ENCODE measurements at places on chromosomes 3 and 15.

DNA sequence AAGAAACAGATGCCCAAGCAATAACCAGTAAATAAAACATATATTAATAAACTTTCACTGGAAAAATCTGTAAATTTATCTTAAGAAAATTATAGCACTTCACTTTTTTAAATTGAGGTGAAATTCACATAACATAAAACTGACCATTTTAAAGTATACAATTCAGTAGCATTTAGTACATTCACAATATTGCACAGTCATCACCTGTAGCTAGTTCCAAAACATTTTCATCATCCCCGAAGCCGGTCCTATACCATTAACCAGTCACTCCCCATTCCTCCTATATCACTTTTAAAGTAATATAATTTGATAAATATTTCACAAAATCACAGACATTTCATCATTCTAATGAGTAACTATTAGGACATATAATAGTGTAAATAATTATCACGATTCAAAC is 8.0 kb upstream of the LRRIQ4 start:
- no peak for DNase-seq

DNA sequence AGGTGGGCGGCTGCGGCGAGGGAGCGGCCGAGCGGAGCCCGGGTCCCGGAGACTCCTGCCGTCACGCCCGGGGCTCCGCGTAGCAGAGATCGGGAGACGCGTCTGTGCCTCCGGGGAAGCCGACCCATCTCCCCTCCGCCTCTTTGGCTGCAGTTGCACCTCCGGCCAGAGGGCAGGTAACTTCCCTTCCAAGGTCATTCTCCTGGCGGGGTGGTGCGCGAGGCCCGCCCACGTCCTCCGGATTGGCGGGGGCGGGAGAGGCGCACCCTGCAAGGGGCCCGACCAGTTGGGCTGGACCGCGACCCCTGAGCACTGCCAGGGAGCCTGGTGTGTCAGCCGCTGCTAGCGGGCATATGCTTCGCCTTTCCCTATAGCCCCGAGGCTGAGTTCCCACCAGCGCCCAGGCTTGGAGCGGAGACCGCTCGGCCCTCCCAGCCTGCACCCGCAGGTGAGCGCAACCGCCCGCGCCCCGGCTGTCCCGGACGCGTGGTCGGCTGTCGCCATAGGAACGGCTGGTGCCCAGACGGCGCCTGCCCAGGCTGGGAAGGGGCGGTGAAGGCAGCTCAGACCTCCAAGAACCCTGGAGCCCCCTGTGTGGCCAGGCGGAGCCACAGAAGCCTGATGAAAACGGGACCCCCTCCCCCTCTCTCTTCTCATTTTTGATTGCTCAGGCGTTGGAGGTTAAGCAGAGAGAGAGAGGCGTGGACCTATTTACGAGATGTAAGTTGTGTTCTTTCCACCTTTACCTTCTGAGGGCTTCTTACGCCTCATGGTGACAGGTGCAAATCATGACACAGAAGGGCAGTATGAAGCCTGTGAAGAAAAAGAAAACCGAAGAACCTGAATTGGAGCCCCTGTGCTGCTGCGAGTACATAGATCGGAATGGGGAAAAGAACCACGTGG is 453 bp downstream of the ZDHHC23 start:
- DNase-seq = no peak

DNA sequence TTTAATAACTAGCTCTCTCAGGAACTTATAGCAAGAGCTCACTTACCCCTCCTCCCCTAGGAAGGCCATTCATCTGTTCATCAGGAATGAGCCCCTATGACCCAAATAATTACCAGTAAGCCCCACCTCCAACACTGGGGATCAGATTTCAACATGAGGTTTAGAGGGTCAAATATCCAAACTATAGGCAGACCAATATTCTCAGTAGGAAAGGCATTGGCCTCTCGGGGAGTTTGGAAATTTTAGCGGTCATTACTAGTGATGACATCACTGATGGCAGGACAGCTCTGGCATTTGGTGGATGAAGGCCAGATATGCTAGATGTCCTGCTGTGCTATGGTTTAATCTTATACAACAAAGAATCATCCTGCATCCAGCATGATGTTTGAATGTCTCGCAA is 15.2 kb upstream of the CD47 start:
- no peak for DNase-seq

- no peak for DNase-seq
Observed at GRCh38 chr15:78390826-78391225, 47.2 kb upstream of the IREB2 start.

- DNase-seq = no peak
Observed at GRCh38 chr3:84444726-84445521, 513.9 kb upstream of the CADM2 start.

DNA sequence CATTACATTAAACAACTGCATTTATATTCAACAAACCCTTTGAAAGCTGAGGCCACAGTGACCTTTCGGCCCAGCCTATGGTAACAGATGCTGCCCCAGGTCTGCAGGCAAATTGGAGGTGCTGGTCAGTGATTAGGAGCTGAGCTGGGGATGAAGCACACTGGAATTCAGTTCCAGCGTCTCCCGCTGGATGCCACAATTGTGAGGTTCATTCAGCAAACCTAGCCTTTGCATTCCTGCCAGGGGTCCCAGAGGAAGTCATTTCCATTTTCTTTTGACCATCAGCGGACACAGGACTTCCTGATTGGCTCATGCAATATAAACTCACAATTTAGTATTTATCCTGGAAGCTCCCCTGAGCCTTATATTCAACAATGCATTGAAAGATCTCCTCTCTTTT is 89.5 kb downstream of the IL20RB start:
- no peak for DNase-seq

DNA sequence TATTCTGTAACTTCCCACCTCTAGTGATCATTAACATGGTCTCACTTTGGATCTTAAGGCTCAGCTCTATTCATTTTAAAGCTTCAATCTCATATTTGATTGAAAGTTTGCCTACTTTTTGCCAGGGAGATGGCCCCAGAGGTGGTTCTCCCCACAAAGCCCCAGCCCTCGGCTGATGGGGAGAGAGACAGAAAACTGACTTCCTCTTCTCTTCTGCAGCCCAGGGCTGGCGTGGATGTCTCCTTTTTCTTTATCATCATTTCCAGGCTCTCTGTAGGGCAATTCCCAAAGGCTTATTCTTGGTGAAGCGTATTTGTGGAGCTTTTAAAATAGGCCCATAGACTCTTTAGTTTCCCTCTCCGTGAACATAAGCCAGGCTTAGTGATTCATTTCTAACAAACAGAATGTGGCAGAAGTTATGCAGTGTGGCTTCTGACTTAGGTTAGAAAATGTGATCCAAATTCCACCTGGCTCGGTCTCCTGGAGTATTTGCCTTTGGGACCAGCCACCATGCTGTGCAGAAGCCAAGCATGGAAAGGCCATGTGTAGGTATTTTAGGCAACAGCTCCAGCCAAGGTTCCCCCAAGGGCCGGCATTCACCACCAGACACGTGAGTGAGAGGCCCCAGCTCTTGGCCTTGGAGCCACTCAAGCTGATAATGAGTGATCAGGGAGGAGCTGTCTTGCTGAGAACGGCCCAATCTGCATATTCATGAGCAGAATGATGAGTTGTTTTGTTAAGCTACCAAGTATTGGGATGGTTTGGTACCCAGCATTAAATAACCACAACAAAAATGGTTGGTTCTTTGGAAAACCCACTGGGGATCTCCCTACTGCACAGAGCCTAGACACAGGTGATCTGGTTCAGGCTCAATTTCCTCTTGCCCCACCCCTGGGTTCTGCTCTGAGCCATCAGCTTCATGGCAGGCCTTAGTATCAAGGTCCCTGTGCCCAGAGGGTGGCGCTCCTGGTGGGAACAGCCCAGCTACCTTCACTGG is 353.2 kb upstream of the PROK2 start:
- DNase-seq = no peak

DNA sequence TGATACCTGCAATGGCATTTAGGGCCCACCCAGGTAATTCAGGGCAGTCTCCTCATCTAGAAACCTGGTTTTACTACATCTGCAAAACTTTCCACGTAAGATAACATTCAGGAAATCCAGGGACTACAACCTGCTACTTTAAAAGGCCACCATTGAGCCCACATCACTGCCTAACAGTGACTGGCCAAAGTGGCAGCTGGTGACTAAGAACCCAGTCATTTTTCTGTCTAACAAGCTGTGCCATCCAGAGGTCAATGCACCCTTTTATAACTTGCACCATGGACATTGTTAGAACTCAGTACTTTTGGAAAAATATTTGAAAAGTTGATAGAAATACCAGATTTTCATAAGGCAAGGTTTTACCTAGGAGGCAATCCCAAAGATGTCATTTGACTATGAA is 492.4 kb downstream of the OTOL1 start:
- DNase-seq = no peak

DNA sequence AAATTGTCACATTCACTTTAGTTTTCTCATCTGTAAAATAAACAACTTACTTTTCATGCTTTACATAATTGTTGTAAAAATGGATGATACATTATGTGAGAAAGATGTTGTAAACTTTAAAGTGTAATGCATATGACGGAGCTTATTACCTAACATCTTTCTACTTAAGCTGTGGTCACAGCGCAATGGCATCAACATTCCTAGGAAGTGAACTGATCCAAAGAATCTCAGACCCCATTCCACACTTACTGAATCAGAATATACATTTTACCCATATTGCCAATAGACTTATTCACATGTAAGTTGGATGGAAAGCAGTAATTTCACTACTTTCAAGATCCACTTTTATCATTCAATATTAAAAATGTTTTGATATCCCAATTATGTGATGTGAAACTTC is 497.5 kb downstream of the FGF12 start:
- no peak for DNase-seq

All from stimulated activated CD8-positive, alpha-beta memory T cell treated with anti-CD3 and anti-CD28 coated beads, Interleukin-15, amount 100 ng/mL, for 4 hours (primary cell).